ENCODE measurements at places on chromosomes 5 and 9.

- no peaks in the 10 kb centered on the region for H3K36me3 ChIP-seq
- H3K27me3 ChIP-seq: no peaks in the 10 kb centered on the region
- DNase-seq: no peak
- H3K4me3 ChIP-seq: no peak overlapping the region
Measured at GRCh38 chr5:80919678-80920196, 40.4 kb upstream of the RASGRF2 start.

DNA sequence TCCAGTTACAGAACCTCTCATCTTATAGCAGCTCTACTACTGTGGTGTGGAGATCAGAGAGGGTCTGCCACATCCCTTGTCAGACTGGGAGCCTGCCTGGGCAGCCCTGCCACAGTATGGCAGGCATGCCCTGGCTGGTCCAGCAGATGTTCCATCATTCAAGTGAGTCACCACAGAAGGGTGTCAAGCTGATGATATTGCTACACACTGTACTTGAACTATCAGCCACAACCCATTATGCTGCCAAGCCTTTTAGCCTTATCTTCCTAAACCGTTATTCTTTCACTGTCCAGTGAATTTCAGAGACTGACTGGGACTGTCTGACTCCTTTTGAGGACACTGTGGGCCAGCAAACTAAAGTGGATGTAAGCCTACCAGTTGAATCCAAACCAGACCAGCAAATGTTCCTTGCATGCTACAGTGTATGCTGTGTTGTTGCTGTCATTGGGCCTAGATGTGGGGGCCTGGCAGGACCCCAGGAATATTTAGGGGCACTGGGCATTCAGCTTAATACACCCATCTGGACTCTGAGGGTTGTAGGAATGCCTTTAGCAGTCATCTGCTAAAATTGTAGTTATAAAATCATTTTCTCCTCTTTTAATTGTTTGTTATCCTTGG, 202.6 kb downstream of the NR3C1 start:
- no peak overlapping the region for H3K4me3 ChIP-seq
- no peak overlapping the region for H3K27ac ChIP-seq
- peaks cover 18% of the 10 kb centered on the region for H3K4me1 ChIP-seq

GRCh38 chr9:93588641-93589609, 12.5 kb downstream of the PHF2 start:
- peaks cover 13% of the 10 kb centered on the region for H3K36me3 ChIP-seq
- peaks cover 13% of the 10 kb centered on the region for H3K4me1 ChIP-seq
- DNase-seq: no peak
- no peak overlapping the region for H3K4me3 ChIP-seq
- no peaks in the 10 kb centered on the region for H3K27me3 ChIP-seq

GRCh38 chr5:132435447-132435846, 55.1 kb downstream of the IRF1 start:
- H3K4me1 ChIP-seq: peaks cover 77% of the 10 kb centered on the region
- no peak overlapping the region for H3K27ac ChIP-seq
- no peaks in the 10 kb centered on the region for H3K27me3 ChIP-seq
- H3K4me3 ChIP-seq: no peak overlapping the region
- no peak for DNase-seq

- no peaks in the 10 kb centered on the region for H3K36me3 ChIP-seq
- no peak overlapping the region for H3K27ac ChIP-seq
- H3K27me3 ChIP-seq: no peaks in the 10 kb centered on the region
- no peak overlapping the region for H3K4me3 ChIP-seq
- DNase-seq: no peak
Measured at GRCh38 chr9:107734256-107735013, 244.9 kb upstream of the KLF4 start.

- H3K4me3 ChIP-seq: no peak overlapping the region
- H3K4me1 ChIP-seq: no peaks in the 10 kb centered on the region
- peaks cover 81% of the 10 kb centered on the region for H3K36me3 ChIP-seq
Measured at GRCh38 chr5:150035139-150035895, 34.8 kb downstream of the HMGXB3 start.

DNA sequence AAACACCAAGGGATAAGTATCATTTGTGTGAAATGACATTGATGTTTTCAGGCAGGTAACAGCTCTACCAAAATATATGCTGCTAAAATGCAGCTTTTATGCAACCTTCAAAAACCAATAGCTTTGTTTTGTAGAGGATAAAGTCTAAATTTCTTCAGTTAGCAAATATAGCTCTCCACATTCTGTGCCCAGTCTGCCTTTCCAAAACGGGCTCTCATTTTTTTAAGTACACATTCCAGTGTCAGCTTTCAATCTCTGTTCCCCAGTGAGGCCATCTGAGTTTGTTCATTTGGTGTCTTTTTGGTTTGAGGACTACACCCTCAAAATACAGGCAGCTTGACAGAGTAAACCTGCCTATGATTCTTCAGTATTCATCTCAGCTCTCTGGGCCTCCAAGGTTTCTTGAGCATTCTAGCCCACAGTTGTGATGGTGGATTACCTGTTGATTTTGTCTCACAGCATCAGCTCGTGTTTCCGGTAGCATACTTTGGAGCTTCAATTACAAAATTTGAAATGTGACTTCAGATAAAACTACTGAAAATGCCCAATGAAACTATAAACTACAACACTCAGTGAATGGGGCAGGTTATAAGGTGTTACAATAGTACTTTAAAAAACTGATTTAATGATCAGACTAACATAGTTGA, 55.7 kb downstream of the NR3C1 start:
- H3K27ac ChIP-seq: no peak overlapping the region
- DNase-seq: no peak
- peaks cover 11% of the 10 kb centered on the region for H3K36me3 ChIP-seq
- H3K27me3 ChIP-seq: no peaks in the 10 kb centered on the region
- peaks cover 30% of the 10 kb centered on the region for H3K4me1 ChIP-seq

- no peaks in the 10 kb centered on the region for H3K27me3 ChIP-seq
- peak overlapping the region; percentile 79 for H3K4me3 ChIP-seq
- peaks cover 67% of the 10 kb centered on the region for H3K4me1 ChIP-seq
- DNase-seq: peak; percentile 28
Measured at GRCh38 chr9:113579283-113580040, 115.9 kb downstream of the RGS3 start.

GRCh38 chr5:125049721-125050702, 303.6 kb upstream of the ZNF608 start:
- H3K4me1 ChIP-seq: no peaks in the 10 kb centered on the region
- DNase-seq: no peak
- H3K27me3 ChIP-seq: no peaks in the 10 kb centered on the region
- H3K36me3 ChIP-seq: no peaks in the 10 kb centered on the region

GRCh38 chr5:87079219-87079618, 188.5 kb upstream of the RASA1 start:
- peak overlapping the region; percentile 25 for H3K27ac ChIP-seq
- H3K36me3 ChIP-seq: peaks cover 3% of the 10 kb centered on the region
- peaks cover 58% of the 10 kb centered on the region for H3K4me1 ChIP-seq
- H3K4me3 ChIP-seq: no peak overlapping the region
- no peaks in the 10 kb centered on the region for H3K27me3 ChIP-seq

DNA sequence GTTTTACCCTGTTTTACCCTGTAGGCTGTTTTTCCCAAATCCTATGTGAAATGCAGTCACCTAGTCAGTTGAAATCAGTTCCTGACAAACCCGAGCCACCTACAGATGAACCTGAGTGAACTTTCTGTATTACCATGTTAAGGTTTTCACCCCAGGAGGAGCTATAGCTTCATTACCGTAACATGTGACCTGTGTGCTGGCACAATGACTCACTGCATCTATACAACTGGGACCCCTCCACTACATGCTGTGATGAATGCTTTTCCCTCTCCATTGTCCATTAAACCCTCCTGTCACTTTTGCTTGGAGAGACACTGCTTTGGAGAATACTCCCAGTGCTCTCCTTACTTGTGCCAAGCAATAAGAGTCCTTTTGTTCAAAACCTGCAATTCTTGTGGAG, 1974.8 kb downstream of the EFNA5 start:
- H3K27ac ChIP-seq: no peak overlapping the region
- DNase-seq: no peak
- H3K4me3 ChIP-seq: no peak overlapping the region
- no peaks in the 10 kb centered on the region for H3K27me3 ChIP-seq

DNA sequence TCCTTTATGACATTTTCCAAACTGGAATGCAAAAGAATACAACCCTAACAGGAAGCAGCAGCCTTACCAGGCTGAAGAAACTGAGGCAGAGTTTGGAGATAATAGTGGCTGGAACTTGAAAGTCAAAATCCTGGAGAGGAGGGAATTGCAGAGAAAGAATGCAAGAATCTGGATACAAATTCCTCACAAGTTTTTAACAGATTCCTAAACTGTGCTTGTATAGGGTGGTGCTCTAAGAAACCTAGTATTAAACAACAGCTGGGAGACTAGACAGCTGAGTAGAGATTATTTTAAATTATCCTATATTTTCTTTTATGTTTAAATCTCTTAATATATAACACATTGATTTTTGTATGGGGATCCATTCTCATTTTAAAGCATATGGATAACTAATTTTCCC, 30.7 kb downstream of the INVS start:
- DNase-seq: no peak
- no peak overlapping the region for H3K27ac ChIP-seq
- H3K4me3 ChIP-seq: no peak overlapping the region
- peaks cover 17% of the 10 kb centered on the region for H3K36me3 ChIP-seq
- H3K27me3 ChIP-seq: no peaks in the 10 kb centered on the region
- H3K4me1 ChIP-seq: peaks cover 5% of the 10 kb centered on the region

DNA sequence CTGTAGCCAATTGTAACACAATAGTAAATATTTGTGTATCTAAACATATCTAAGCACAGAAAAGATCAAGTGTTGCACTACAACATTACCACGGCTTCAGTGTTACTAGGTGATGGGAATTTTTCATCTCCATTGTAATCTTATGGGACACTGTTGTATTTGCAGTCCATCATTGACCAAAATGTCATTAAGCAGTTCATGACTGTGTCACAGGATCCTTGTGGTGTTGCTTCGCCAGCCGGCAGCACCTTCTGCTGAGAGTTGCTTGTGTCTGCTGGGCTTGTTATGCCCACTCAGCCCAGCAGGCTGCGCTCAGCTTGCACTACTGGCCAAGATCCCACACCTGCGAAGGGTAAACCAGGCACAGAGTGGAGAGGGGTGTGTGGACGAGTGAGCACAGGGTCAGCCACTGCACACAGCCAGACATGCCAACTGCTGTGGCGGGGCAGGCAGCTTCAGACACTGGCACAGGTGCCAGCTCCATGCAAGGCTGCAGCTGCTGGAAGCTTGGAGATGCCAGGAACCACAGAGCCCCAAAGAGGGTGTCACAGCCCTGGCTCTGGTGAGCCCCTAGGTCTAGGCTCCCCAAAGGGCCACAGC, 273.7 kb downstream of the CETN3 start:
- H3K4me3 ChIP-seq: no peak overlapping the region
- H3K27me3 ChIP-seq: no peaks in the 10 kb centered on the region
- H3K27ac ChIP-seq: no peak overlapping the region

GRCh38 chr5:34611464-34612415, 44.4 kb upstream of the RAI14 start:
- no peaks in the 10 kb centered on the region for H3K4me1 ChIP-seq
- no peak for DNase-seq
- H3K27me3 ChIP-seq: no peaks in the 10 kb centered on the region
- no peaks in the 10 kb centered on the region for H3K36me3 ChIP-seq

- H3K36me3 ChIP-seq: no peaks in the 10 kb centered on the region
- H3K4me3 ChIP-seq: no peak overlapping the region
- no peaks in the 10 kb centered on the region for H3K4me1 ChIP-seq
Measured at GRCh38 chr5:38600329-38601045, 44.0 kb upstream of the LIFR start.

- H3K27me3 ChIP-seq: peaks cover 32% of the 10 kb centered on the region
- H3K27ac ChIP-seq: no peak overlapping the region
- DNase-seq: peak; percentile 74
- H3K4me3 ChIP-seq: peak overlapping the region; percentile 75
- no peaks in the 10 kb centered on the region for H3K36me3 ChIP-seq
Measured at GRCh38 chr5:139787568-139788293, 7.9 kb upstream of the PSD2 start.

- no peaks in the 10 kb centered on the region for H3K4me1 ChIP-seq
- H3K36me3 ChIP-seq: no peaks in the 10 kb centered on the region
- no peak overlapping the region for H3K27ac ChIP-seq
Measured at GRCh38 chr5:148085977-148086705, 22.4 kb downstream of the SPINK5 start.

- H3K4me1 ChIP-seq: peaks cover 4% of the 10 kb centered on the region
- H3K4me3 ChIP-seq: no peak overlapping the region
- no peak overlapping the region for H3K27ac ChIP-seq
- no peak for DNase-seq
- peaks cover 18% of the 10 kb centered on the region for H3K27me3 ChIP-seq
Measured at GRCh38 chr9:88776717-88777497, 214.4 kb upstream of the S1PR3 start.

- no peaks in the 10 kb centered on the region for H3K4me1 ChIP-seq
- DNase-seq: no peak
- H3K27ac ChIP-seq: no peak overlapping the region
- H3K36me3 ChIP-seq: no peaks in the 10 kb centered on the region
- H3K4me3 ChIP-seq: no peak overlapping the region
Measured at GRCh38 chr5:26877154-26877553, 161.2 kb downstream of the CDH9 start.

GRCh38 chr9:124242331-124243194, 15.2 kb upstream of the NEK6 start:
- H3K27ac ChIP-seq: no peak overlapping the region
- peaks cover 1% of the 10 kb centered on the region for H3K27me3 ChIP-seq
- no peak overlapping the region for H3K4me3 ChIP-seq
- no peak for DNase-seq

GRCh38 chr9:91118704-91119025, 243.1 kb downstream of the AUH start:
- DNase-seq: no peak
- H3K27ac ChIP-seq: no peak overlapping the region
- no peaks in the 10 kb centered on the region for H3K27me3 ChIP-seq
- no peak overlapping the region for H3K4me3 ChIP-seq
- peaks cover 47% of the 10 kb centered on the region for H3K4me1 ChIP-seq
- H3K36me3 ChIP-seq: peaks cover 62% of the 10 kb centered on the region

DNA sequence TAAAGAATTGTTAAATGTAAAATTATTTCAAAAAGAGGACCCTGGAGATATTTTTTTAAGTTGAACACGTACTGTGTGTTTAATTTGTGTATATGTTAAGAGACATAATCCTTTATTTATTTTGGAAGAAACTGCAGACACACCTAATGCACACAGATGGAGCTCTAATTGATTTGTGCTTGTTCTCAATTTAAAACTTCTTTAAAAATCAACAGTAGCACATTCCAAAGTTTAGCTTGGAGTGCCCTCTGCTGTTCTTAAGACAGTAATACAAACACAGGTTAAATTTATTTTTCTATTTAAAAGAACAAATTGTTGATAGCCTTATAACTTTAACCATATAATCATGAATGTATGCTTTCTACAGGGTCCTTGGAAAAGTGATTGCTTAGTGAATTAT, 277.6 kb upstream of the ADAMTS16 start:
- no peaks in the 10 kb centered on the region for H3K36me3 ChIP-seq
- no peaks in the 10 kb centered on the region for H3K4me1 ChIP-seq
- no peak overlapping the region for H3K4me3 ChIP-seq

GRCh38 chr5:143350751-143351602, 52.5 kb downstream of the NR3C1 start:
- H3K27ac ChIP-seq: no peak overlapping the region
- H3K27me3 ChIP-seq: no peaks in the 10 kb centered on the region
- no peak for DNase-seq
- no peak overlapping the region for H3K4me3 ChIP-seq

- peak overlapping the region; percentile 92 for H3K27ac ChIP-seq
- peak overlapping the region; percentile 96 for H3K4me3 ChIP-seq
- no peak for DNase-seq
- H3K4me1 ChIP-seq: peaks cover 58% of the 10 kb centered on the region
Measured at GRCh38 chr9:4298255-4299004, 1.4 kb downstream of the GLIS3 start.

All from activated T-helper 2 cell treated with anti-CD3 and anti-CD28 coated beads, Interferon-gamma antibody, Interleukin-2, Interleukin-4, amounts not matched to agents 10 μg/mL and 5 μg/mL and 100 μg/mL, durations not matched to agents 14 hours and 24 hours and 36 hours (primary cell).